CD4-positive, alpha-beta T cell treated with Interleukin-6 at 100 ng/mL for 8 hours (primary cell): ENCODE measurements at places on chromosomes 16 and 17.

GRCh38 chr17:4836221-4836620 is 3.1 kb downstream of the MINK1 start:
- DNase-seq, result no peak

- no peak for DNase-seq
These were observed 48.8 kb upstream of the CBX4 start for GRCh38 chr17:79888009-79888540.

DNA sequence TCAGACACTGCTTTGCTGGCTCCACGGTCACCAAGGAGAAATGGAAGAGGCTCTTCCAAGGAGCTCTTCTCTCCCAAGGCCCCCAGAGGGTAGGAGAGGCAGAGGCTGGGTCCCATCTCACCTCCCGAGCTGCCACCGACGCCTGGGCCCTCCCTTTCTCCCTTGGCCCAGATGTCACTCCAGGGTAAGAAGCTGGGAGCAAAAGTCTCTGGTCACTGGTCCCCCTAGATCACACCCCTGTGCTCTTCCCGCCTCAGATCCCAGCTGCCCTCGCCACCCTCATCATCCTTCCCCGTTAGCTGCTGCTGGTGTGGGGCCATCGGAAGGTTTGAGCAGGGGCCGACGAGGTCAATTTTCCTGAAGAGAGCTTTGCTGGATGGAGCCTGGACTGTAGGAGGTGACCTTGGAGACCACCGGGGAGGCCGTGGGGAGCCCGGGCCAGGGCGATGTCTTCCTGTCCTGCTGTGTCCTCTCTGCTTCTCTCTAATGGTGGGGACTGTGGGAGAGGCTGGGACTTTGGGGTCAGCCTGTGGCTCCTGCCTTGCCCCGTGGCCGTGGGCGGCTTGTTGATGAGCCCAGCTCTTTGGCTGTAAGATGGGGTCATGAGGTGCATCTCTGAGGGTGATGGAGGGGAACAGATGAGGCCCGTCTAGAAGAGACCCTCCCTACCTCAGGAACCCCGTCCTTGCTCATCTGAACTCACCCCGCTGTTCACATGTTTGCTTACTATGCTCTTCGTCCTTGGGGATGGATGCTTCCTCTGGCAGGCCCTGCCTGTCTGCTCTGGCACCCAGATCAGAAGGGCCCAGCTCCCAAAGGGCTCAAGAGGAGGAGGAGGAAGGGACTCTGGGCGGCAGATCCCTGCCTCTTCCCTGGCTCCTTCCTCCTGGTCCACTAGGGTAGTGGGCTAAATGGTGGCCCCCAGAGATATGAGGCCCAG is 11.4 kb upstream of the RHBDF2 start:
- no peak for DNase-seq

DNA sequence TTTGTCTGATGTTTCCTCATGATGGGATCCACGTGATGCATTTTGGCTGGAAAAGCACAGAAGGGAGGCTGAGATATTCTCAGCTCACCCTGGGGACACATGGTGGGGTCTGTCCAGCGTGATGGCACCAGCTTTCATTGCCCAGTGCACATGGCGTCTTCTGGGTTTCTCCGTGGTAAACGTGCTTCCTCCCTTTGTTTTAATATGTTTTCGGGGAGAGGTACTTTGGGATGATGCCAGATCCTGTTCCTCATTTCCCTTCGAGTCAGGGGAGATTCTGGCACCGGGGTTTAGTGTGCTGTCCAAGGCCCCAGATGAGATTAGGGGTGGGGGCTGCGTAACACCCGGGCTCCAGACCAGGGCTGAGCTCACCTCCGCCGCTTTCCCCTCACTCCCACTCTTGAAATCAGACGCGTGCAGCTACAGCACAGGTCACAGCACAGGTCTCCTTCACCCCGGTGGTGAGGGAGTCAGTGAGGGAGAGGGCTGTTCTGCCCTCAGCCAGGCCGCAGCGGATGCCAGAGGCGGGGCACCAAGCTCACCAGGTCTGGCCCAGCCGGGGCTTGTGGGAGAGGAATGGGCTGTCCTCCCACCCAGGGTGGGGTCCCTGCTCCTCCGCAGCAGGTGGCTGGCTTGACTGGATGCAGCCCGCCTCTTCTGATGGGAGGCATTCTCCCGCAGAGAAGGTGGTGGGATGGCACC is 33.9 kb downstream of the COX4I1 start:
- DNase-seq, result no peak

DNA sequence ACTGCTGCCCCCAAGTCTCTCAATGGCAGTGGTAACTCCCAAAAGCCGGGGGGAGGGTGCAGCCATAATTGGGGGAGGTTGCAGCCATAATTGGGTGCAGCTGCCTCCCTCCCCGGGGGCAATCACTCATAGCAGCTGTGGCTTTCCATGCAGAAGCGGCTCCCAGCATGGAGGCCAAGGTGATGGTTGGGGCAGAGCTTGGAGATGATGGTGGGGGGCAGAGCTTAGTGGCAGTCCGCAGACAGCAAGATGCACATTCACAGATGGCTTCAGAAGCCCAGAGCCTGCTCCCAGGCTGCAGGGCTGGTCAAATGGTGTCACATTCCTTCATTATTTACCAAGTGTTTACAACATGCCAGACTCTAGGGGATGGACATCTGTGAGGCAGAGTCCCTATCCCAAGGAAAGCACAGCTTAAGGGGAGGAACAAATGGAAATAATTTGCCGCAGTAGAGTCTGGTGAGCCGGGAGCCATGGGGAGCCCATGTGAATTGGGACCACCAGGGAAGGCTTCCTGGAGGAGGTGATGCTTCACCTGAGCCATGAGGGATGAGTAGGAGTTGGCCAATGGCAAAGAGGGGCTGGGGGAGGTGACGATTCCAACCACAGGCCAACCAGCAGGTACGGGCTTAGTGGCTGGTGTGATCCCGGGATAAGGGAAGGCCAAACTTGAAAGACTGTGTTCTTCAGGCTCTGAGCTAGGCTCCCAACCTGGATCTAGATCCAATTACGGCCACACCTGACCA is 8.1 kb downstream of the DOC2B start:
- DNase-seq, result no peak

DNA sequence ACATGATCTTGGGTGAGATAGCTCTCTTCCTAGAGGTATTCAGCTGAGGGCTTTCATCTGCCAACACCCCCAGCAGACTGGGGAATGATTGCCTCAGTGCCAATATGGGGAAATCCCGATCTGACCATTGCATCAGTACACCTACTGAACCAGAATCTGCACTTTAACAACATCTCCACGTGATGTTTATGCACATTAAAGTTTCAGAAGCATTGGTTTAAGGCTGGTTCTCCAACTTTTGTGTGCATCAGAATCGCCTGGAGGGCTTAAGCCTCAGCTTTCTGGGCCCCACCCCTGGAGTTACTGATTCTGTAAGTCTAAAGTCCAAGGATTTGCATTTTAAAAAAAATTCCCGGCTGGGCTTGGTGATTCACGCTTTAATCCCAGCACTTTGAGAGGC is 123.6 kb upstream of the MED13 start:
- no peak for DNase-seq

- no peak for DNase-seq
These were observed 37.1 kb upstream of the KCNJ12 start for GRCh38 chr17:21339011-21339410.

GRCh38 chr17:16947470-16947869 is 24.4 kb downstream of the TNFRSF13B start:
- DNase-seq, result no peak

- no peak for DNase-seq
These were observed 73.9 kb downstream of the CEP95 start for GRCh38 chr17:64580384-64581315.

DNA sequence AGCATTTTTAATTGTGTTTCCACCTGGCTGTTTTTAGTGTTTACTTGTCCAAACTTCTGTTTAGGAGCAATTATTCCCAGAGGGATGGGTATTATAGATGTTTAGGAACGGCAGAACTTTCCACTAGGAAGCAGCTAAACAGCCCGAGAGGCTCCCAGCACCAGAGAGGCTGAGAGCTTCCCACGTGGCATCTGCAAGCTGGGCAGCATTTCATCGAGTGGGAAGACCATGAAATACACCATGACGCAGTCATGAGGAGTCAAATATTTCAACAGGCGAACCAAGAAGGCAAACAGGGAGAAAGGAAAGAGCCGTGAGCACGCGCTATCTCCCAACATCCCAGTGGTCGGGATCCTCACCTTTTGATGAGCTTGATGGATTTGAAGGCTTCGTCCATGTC is 24.1 kb downstream of the TMEM204 start:
- no peak for DNase-seq

DNA sequence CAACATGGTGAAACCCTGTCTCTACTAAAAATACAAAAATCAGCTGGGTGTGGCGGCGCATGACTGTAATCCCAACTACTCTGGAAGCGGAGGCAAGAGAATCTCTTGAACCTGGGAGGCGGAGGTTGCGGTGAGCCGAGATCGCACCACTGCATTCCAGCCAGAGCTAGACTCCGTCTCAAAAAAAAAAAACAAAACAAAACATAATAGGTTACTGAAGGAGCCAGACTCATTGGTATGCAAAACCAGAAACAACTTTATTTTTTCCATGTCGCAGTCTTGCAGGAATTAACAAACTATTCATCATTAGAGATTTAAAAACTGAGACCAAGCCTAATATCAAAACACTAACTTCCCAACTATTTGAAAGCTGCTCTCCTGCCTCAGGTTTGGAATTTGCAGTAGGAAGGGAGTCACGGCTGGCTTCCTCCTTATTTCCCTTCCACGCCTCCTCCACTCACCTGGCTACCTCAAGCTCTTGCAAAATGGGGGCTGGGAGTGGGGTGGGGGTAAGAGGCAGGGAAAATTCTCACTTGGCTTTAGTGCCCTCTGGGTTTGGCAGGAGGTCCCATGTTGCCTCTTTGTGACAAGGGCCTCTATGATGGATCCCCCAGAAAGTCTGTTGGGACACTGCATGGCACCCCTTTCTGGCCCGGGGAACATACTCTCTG is 34.1 kb upstream of the MYH10 start:
- DNase-seq, result no peak

DNA sequence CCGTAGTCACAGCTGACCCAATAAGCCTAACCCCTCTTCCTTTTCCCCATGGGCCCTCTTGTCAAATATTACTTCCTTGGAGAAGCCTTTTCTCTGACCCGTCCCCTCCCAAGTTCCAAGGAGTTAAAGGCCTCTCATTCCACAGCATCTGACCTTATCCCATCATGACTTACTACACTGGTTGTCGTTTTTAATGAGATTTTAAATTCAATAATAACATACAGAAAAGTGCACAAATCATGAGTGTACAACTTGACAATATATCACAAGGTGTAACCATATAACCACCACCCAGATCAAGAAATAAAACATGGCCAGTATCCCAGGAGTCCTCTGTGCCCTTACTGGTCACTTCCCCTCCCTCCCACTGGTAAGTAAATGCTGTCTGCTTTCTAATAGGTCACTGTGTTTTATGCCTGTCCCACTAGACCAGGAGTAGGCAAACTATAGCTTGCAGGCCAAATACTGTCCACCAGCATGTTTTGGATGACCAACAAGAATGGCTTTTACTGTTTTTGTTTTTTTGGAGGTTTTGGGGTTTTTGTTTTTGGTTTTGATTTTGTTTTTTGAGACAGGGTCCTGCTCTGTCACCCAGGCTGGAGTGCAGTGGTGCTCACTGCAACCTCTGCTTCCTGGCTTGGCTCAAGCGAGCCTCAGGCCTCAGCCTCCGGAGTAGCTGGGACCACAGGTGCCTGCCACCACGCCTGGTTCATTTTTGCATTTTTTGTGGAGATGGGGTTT is 1.2 kb upstream of the FDXR start:
- no peak for DNase-seq

- no peak for DNase-seq
These were observed 7.8 kb upstream of the KRTAP3-1 start for GRCh38 chr17:41016578-41017215.

DNA sequence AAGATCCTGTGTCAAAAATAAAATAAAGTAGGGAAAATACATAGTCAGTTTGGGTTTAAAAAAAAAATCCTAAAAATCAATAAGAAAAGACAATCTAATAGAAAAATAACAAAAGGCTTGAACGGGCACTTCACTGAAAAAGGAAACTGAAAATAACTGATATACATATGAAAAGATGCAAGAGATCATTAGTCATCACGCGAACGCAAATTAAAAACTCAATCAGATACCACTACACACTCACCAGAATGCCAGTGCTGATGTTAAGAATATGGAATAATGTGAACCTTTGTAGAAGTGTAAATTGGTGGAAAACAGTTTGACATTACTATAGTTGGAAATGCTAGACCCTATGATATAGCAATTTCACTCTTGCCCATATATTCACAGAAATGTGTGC is 14.6 kb downstream of the GNGT2 start:
- DNase-seq, result no peak

- DNase-seq, result no peak
These were observed 119.1 kb upstream of the XYLT1 start for GRCh38 chr16:17589898-17590297.
